ENCODE measurements at places on chromosomes 12 and 14. TPM values are rescaled to one million over a fixed set of nuclear protein-coding genes. Genes with fewer than 3 reads are reported as not detected.

Gene OTUB2
- 0.57 TPM for total RNA-seq

Gene CCDC38
- total RNA-seq = not detected

Gene FAM90A1
- not detected for total RNA-seq

Gene SMIM41
- not detected for total RNA-seq

Gene SERPINA5
- total RNA-seq = 0.05 TPM

Gene POTEG
- total RNA-seq = not detected

Gene TEDC1
- 10.2 TPM for total RNA-seq

GRCh38 chr12:66168410-66168809 lies 1.4 kb downstream of the TMBIM4 start:
- no peak for DNase-seq

- DNase-seq = peak; percentile 44
Observed at GRCh38 chr12:51863933-51864832, 15.7 kb upstream of the FIGNL2 start.

GRCh38 chr14:105059035-105059924 lies 6.0 kb downstream of the GPR132 start:
- DNase-seq = no peak

GRCh38 chr12:115767916-115768315 lies 509.6 kb downstream of the MED13L start:
- DNase-seq = no peak

DNA sequence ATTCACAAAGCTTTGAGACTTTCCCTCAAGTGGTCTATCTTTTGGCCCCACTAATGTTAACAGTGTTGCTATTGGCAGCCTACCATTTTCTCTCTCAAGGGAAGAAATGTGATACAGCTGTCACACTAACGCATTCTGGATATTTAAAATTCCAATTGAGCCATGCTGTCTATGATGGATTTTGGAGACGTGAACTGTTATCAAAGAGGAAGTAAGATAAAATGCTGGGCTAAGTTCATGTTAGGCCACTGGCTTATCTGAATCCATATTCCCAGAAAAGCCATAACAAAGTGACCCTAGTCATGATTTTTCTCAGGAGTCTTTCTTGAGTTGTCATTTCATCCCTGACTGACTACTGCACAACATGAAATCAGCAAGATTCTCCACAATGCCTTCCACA lies 200.2 kb downstream of the PHLDA1 start:
- no peak for DNase-seq

DNA sequence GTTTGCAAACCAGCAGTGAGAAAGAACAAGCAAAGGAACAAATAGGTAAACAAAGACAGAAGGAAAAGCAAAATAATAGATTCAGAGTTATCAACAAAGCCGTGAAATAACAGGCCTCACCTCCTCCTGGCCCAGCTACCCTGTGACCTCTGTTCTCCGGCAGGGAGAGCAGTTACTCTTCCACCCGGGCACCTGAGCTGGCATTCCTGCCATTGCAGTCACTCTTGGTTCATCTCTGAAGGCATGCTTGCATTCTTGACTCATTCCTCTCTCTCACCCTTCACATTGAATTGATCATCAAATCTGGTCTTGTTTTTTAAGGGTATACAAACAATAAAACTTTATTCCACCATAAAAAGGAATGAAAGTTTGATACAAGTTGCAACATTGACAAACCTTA lies 95.1 kb downstream of the TTC8 start:
- DNase-seq = peak; percentile 61

GRCh38 chr12:82968631-82969367 lies 282.1 kb downstream of the TMTC2 start:
- DNase-seq = no peak

- DNase-seq = no peak
Observed at GRCh38 chr14:96986256-96987085, 189.3 kb downstream of the VRK1 start.

DNA sequence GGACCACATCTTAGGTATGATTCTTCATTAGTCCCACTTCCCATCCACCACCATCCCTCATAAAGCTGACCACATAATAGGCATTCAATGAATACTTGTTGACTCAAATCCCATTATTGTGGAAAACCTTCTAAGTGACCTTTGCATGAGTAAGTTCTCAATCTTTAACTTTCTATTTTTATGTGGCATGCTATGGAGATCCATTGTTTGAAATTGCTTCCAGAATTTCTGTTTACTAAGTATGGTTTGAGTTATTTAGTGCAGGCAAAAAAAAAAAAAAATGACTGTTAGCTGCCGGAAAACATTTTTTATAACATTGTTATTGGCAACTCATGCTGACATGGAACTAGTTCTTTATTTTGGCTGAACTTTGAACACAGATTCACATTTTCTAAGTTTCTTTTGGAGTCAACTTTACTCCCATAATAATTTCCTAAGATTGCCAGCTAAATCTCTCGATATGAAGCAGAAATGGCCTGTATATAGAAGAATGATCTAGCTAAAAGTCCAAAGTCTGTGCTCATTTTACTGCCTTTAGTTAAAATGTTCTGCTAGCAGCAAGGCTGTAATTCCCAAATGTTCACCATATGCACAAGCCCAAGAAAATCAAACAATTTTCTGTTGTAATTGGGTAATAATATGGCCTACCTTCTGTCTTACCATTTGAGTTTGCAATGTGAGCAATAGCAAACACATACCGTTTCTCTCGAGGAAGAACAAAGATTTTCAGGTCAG lies 77.9 kb downstream of the PTGER2 start:
- DNase-seq = peak; percentile 87

DNA sequence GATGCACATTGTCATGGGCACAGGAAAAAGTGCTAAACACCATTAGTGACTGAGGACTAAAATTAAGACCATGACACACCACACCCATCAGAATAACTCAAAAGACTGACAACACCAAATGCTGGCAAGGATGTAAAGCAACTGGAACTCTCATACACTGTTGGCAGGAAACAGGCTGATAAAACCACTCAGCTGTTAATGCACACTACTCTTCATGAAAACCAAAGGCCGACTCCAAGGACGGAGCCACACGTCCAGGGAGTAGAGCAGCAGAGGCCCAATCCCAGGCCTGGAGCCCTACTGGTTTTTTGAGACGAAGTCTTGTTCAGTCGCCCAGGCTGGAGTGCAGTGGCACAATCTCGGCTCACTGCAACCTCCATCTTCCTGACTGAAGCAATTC lies 6.4 kb downstream of the RAD52 start:
- no peak for DNase-seq

- DNase-seq = peak; percentile 95
Observed at GRCh38 chr12:67827820-67828383, 161.3 kb upstream of the IFNG-AS1 start.

DNA sequence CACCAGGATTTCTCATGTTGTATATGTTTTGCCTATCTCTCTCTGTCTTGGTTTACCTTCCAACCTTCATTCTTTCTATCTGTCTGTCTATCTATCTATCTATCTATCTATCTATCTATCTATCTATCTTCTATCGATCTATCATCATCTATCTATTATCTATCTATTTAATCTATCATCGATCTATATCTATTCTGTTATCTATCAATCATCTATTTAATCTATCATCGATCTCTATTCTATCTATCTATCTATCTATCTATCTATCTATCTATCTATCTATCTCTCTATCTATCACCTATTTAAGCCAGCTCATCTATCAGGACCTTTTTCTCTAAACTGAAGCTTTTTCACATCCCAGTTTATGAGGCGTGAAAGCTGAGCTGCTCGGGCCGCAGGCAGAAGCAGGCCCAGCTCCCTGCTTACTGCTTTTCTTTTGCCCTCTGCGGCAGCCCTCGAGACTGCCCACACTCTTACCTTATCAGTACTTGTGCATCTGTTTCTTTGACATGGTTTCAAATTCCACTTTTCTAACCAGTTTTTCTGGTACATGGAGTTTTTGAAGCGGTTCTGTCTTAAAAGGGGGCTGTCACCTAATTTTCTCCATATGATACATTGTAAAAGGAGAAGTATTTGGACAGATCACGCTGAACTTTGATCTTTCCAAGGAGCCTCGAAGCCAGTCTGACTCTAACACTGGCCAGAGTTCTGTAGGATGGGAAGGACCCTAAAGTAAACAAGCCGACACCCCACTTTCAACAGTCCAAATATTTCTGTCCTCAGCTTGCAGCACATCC lies 44.4 kb upstream of the GSG1 start:
- no peak for DNase-seq

GRCh38 chr12:44509471-44509870 lies 366.6 kb downstream of the NELL2 start:
- DNase-seq = no peak

DNA sequence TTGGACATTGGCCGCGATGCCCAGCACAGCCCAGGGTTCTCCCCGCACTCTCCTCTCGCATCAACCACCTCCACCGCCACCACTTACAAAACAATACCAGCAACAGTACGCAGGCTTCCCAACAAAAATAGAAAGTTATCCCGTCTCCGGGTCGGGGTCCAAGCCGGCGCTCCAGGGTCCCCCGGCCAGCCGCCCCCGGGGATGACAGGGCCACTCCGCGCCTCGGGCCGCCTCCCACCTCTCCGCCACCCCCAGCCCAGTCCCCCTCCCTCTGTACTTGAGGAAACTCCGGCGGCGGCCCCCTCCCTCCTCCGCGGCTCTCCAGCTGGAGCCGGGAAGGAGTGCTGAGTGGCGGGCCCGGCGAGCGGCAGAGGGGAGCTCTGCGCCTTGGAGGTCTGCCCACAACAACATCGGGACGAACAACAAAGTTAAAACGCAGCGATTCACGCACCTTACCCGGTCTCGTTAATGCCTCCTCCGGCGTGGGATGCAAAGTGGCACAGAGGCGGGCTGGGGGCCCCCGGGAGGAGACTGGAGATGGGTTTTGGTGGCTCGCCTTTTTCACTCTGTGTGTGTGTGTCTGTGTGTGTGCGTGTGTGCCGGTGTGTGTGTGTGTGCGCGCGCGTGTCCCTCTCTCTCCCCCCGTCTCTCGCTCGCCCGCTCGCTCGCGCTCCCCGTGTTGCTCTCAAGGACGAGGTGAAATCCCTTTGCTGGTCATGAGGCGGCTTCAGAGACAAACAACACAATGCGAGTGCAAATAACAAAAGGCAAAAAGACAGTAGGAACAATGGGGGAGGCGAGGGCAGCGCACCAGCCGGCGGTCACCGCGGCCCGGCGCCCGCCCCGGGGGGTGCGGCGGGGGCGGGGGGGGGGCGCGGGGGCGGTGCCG lies 386.8 kb downstream of the BCAT1 start:
- peak; percentile 73 for DNase-seq

Data from M059J (cell line).